ENCODE measurements at places on chromosomes 2 and 18.

GRCh38 chr18:55114876-55115275, 155.6 kb upstream of the CCDC68 start:
- DNase-seq, result no peak

- no peak for DNase-seq
Measured at GRCh38 chr2:45793305-45793962, 142.0 kb downstream of the PRKCE start.

DNA sequence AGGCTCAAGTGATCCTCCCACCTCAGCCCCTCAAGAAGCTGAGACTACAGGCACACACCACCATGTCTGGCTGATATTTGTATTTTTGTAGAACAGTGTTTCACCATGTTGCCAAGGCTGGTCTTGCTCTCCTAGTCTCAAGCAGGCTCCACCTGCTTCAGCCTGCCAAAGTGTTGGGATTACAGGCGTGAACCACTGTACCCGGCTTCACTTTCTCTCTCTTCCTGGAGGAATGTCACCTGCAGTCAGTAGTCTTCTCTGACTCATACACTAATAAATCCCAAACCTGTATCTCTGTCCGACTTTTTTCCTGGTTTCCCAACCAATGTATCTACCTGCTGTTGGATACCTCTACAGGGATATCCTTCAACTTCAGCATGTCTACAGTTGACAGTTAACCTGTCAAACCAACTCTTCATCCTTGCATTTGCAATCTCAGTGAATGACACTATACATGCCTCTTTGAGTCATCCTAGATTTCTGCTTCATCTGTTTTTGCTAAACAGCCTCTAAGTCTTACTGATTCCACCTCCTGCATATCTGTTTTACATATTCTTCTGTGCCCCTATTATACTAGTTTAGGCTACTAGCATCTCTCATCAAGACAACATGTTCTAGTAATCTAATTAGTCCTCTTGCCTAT, 54.5 kb downstream of the RBBP8 start:
- DNase-seq, result no peak

DNA sequence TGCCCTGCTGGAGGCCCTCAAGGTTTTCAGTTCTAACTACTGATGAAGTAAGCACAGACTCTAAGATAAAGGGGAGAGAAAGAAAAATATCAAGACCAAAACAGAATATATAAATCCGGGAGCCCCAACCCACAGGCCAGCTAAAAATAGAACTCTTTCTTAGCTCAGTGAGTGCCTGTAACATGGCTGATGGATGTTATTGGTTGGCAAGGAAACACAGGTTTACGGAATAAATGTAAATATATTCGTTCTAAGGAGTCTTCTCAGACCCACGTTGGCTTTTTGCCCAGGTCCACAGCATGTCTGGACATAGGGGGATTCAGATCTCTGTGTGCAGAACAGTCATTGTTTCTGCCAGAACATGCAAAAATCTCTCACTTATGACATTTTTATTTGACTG, 139.0 kb upstream of the SERPINE2 start:
- DNase-seq, result no peak

DNA sequence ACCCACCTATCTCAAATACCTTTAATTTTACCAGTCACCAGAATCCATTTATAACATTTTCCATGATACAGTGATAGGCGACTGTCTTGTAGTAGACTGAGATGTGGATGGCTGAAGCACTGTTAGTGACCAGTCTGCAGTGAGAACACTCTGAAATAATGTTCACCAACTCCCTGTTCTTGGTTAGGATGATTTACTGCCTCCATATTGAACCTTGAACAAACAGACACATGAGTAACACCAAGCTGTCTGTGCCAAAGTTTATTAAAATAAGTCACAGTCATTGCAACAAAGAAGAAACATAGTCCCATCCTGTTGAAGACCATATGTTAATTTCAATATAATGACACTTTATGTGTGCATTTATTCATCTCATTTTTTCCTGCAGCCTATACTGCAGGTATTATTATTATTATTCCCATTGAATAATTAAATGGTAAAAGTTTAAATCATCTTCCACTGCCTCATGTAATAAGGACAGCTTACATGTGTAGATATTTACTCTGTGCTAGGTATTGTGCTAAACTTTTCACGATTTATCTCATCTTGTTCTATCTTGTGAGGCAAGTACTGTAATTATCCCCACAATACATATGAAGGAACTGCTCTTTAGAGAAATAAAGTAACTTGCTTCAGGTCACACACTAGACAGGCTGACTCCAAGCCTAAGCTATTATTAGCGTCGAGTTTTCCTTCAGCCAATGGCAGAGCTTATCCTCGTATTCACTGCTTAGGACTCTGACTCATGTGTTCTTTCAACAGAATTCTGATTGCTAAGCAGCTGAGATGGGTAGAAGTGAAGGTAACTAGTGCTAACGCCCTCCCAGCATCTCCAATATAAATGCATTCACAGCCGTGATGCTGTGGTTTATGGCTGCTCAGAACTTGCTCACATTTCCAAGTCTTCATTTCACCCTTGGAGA, 62.5 kb downstream of the ONECUT2 start:
- no peak for DNase-seq

GRCh38 chr2:107006836-107007235, 120.9 kb upstream of the ST6GAL2 start:
- no peak for DNase-seq

GRCh38 chr2:165067643-165068486, 112.5 kb upstream of the SLC38A11 start:
- no peak for DNase-seq

GRCh38 chr18:961644-962355, 57.1 kb downstream of the ADCYAP1 start:
- DNase-seq, result peak; percentile 57

DNA sequence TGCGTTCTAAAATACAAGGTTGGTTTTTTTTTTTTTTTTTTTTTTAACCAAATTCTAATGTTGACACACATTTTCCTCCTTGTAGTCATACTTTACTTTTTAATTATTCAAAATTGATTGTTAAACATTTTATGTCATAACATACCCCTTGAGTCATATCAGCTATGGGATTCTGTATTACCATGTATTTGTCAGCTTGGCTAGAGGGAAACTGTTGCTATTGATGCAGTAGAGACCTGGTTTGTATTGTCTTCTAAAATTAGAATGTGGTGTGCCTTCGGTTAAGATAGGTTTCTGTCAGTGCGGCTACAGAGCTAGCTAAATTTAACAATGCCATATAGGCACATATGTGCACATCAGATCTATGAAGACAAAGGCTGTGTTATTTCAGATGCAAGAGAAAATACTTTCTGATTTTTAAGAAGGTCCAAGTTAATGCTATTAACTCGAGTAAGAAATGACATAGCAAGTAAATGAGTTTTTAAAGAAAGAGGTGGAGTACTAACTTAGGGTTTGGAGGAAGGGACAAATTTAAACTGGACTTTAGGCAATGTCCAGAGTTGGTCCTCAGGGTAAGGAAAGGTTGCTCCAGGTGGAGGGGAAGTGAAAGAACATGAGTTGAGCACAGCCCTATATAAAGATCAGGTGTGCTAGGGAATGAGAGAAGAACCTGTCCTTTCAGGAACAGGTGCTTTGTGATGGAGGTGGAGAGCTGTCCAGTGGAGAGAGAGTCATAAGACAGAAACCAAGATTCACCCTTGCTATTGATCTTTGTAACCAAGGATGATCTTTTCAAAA, 152.3 kb downstream of the PRPF40A start:
- no peak for DNase-seq

DNA sequence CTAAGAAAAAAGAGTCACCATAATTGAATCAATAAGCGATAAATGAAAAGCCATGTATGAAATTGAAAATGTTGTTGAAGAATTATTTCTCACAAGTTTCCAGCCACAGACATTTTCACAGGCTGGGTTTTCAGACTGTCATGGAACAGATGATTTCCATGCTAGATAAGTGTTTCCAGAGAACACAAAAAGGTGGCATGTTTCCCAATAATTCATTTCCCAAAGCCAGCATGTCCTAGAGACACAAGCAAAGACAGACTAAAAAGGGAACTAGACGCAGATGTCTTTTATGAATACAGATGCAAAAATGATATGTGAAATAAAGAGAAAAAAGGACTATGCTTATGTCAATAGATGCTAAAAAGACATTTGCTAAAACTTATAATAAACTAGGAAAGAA, 255.1 kb downstream of the EIPR1 start:
- DNase-seq, result no peak

- no peak for DNase-seq
Measured at GRCh38 chr2:172242961-172243360, 140.3 kb upstream of the DLX2 start.

DNA sequence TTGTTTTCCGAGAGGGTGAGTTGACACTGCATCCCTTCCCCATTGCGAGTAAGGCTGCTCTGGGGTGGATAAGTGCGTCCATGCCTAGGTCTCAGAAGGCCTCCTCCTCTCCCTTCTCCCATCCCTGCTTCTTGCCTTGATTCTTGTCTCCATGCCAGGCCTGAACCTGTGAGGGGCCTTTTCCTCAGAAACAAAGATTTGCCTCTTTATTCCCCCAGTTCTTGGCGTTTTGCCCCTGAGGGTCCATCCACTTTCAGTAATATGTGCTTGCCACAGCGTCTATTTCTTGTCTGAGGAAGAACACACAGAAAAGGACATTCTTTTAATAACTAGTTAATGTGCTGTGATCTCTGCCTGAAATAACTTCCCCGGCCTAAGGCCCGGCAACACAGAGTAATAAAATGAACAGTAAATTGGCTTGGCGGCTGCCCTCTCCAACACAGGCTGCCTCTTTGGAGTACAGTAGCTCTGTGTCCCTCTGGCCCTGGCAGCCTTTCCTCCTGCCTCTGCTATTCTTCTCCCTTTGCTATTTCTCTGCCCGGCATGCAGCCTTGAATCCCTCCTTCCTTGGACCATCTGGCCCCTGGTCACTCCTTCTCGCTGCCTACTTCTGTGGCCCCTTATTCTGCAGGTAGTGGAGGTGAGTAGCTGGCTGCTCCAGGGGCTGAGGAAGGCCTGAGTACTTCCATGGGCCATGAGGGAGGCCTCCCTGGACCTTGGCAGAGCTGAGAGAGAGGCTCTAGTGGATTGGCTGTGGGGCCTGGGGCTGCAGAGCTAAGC, 4.4 kb downstream of the EHD3 start:
- no peak for DNase-seq

DNA sequence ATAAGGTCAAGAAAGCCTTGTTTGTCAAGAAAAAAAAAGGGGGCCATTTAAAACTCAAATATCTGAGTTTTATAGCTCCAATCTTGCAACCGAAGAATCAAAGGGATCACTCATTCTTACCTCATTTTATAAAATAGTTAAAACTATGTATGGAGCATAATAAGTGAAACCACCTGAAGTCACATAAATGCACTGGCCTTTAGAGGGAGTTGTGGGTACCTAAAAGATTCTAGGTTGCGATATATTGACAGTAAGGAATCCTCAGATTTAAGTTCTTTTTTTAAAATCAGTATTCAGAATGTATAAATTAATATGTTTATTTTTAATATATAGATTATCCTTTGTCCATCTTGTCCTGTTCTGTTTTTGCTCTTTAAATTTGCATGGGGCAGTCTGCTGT, 3.4 kb downstream of the ARHGAP28 start:
- no peak for DNase-seq

- no peak for DNase-seq
Measured at GRCh38 chr2:226959418-226959817, 123.6 kb downstream of the RHBDD1 start.

GRCh38 chr2:235421618-235422017, 72.2 kb upstream of the AGAP1 start:
- DNase-seq, result no peak

GRCh38 chr2:144539289-144539782, 19.4 kb upstream of the ZEB2 start:
- DNase-seq, result no peak

DNA sequence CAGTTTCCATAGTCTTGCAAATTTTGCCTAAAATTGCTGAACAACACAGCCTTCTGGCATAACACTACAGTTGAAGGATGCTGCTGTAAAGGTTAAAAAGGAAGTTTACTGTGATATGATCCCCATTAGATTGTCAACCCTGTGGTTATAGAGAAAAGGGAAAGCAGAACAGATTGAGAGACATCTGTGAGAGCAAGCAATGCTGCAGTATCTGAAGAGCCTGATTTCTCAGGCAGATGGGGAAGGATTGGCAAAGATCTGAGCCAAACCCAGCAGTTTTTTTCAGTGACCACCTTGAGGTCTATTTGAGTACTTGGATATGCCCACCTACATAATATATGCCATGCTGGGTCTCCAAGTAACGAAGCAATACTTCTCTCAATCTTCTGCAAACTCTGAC, 8.5 kb upstream of the ST8SIA3 start:
- no peak for DNase-seq

DNA sequence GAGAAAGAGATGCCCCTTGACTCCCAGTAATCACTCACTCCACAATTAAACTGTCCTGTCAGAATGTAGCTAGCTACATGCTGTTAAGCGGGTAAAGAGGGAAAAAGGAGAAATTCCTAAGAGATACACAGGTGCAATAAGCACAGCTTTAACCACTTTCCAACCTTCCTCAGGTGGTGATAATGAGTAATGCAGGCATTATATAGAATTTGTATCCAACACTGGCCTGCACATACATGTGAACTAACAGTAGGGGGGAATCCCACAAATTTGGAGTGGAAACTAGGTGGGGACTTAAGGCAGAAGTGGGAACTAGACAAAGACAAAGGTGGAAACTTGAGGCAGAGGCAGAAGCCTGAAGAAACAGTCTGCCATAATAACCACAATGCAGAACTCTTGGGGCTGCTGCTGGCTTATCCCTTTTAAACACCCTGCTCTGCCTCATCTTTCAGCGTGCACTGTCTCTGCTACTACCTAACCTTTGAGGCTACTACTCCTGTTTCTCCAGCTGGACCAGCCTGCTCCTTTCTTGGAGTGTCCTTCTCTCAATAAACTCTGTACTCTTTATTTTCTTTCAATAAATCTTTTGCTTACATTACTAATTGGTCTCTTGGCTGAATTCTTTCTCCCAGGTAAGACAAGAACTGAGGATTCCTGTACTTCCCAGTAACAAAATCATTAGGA, 259.7 kb downstream of the PDE11A start:
- no peak for DNase-seq

GRCh38 chr2:98795891-98796676, 65.2 kb upstream of the MGAT4A start:
- DNase-seq, result no peak

GRCh38 chr2:157696036-157696435, 67.4 kb upstream of the ACVR1C start:
- no peak for DNase-seq

DNA sequence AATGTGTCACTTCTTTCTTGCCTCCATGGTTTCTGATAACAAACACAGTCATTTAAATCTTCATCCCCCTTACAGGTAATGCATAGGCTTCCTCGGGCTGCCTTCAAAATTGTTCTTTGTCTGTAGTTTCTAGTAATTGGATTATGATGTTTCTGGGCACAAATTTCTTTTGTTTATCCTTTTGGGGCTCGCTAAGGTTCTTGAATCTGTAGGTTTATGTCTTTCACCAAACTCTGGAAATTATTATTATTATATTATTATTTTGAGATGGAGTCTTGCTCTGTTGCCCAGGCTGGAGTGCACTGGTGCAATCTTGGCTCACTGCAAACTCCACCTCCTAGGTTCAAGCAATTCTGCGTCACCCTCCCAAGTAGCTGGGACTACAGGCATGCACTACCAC, 16.3 kb upstream of the RMP24 start:
- DNase-seq, result no peak

GRCh38 chr2:109256111-109256510, 127.1 kb downstream of the SH3RF3 start:
- DNase-seq, result no peak

Measured in stimulated activated CD4-positive, alpha-beta T cell treated with anti-CD3 and anti-CD28 coated beads, Interleukin-2, amount 100 ng/mL, for 48 hours (primary cell).